ENCODE measurements at places on chromosomes 5 and 9. TPM values are rescaled to one million over a fixed set of nuclear protein-coding genes. Genes with fewer than 3 reads are reported as not detected.

Gene PRDM9
- not detected for polyA plus RNA-seq

Gene NEUROG1
- not detected for polyA plus RNA-seq

Gene PCDHB10
- polyA plus RNA-seq: 0.05 TPM

Gene TMEM174
- not detected for polyA plus RNA-seq

Data from keratinocyte (primary cell).